ENCODE measurements at places on chromosomes 7 and 10. TPM values are rescaled to one million over a fixed set of nuclear protein-coding genes. Genes with fewer than 3 reads are reported as not detected.

DNA sequence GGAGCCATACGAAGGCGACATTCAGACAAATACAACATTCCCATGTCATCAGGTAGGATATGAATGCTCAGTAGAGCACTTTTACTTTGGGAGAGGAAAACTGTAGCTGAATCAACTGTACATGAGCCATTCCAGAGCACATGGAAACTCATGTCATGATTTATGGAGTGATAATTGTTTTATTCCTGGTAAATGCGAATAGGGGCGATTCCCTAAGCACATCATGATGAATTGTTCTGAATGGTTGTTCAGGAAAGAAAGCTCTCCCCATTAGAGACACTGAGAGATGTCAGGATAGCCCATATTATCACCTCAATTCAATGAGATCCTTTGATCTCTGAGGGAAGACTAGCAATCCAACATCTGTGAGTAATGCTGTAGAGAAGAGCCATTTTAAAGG lies 243.6 kb downstream of the FOXP2 start:
- DNase-seq: no peak

DNA sequence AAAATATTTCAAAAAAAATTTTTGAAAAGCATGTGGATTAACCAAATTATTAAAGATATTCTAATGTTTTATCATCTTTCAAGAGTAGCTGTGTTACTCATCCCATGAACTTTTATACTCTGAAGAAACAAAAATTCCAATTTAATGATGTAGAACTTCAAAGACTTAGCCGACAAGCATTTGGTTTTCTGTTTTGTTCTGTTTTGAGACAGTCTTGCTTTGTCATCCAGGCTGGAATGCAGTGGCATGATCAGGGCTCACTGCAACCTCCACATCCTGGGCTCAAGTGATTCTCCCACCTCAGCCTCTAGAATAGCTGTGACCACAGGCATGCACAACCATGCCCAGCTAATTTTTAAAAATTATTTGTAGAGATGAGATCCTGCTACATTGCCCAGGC lies 17.8 kb upstream of the LCOR start:
- DNase-seq: no peak

- no peak for DNase-seq
Measured at GRCh38 chr7:5453566-5454075, 30.0 kb upstream of the TNRC18 start.

Gene SYT15B
- 0.07 TPM for total RNA-seq

Data from NCI-H460 (cell line).